ENCODE measurements at places on chromosomes 6 and 20. TPM values are rescaled to one million over a fixed set of nuclear protein-coding genes. Genes with fewer than 3 reads are reported as not detected.

The MYH7B gene
- total RNA-seq, result 0.13 TPM

DNA sequence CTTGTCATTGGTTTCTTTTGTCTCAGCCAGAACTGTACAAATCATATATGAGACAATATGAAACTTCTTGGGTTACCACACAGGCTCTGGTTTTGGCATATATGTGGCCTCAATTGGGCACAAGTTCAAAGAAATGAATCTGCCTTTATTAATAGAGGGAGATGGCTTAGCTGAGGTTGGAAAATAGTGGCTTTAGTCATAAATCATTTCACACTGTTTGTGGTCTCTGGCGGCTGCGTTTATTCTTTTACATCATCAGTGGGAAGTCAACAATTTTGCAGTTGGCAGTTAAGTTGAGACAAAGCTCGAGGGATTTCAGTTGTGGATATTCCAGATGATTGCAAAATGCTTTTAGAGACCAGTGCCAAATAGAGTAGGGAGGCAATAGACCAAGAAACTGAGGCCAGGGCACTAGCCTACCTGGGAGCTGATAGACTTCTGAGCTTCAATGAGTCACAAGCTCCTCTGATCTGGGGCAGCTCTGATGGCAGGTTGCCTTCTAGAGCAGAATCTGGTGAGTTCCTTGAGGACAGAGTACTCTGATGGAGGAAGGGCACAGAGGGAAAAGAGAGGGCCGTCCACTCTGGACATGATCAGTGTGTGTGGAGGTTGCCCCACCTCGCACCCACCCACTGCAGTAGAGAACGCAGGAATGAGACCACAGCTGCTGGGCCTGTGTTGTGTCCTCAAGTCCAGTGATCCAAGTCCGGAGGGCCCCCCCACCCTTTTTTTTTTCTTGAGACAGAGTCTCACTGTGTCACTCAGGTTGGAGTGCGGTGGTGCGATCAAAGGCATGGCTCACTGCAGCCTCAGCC is 73.5 kb downstream of the ARMC2 start:
- no peak for DNase-seq

DNA sequence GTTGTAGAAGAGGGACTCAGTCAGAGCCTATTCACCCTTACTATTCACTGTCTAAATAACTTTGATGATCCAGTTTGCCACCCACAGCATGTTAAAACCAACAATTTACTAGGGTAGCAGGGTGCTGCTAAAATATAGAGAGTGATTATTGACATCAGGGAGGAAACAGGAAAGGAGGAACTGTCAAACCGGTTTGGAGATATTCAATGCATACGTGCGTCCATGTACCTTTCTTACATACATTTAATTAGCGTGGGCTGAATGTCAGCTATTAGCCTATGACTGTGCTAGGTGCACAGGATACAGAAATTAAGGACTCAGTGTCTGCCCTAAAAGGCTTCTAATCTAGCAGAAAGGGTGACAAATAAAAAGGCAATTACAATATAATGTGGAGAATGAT is 57.2 kb downstream of the IL20RA start:
- no peak for DNase-seq

DNA sequence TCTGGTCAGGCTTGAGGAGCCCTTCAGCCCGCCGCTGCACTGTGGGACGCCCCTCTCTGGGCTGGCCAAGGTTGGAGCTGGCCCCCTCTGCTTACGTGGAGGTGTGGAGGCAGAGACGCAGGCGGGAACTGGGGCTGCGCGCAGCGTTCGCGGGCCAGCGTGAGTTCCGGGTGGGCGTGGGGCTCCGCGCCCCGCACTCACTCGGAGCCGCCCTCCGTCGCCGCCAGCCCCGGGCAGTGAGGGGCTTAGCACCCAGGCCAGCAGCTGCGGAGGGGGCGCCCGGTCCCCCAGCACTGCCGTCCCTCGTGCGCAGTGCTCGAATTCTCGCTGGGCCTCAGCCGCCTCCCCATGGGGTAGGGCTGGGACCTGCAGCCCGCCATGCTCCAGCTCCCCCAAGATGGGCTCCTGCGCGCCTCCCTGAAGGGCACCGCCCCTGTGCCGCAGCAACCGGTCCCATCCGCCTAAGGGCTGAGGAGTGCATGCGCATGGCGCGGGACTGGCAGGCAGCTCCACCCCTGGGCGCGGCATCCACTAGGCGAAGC is 695.9 kb downstream of the EPHA7 start:
- no peak for DNase-seq

DNA sequence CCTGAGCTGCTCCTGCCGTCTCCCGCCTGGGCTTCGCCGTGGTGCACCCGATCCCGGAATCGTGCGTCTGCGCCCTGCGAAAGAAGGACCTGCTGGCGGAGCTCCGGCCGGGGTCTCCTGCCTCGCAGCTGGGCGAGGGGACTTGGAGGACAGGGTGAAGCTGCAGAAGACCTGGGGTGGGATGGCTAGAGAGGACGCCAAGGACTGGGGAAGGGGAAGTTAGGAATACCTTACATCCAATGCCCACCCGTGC is 150.2 kb downstream of the PRL start:
- no peak for DNase-seq

The FERMT1 gene
- 0.07 TPM for total RNA-seq

GRCh38 chr6:53214172-53214571 is 65.5 kb upstream of the GCM1 start:
- no peak for DNase-seq

GRCh38 chr20:11626551-11626950 is 291.1 kb upstream of the BTBD3 start:
- DNase-seq, result no peak

DNA sequence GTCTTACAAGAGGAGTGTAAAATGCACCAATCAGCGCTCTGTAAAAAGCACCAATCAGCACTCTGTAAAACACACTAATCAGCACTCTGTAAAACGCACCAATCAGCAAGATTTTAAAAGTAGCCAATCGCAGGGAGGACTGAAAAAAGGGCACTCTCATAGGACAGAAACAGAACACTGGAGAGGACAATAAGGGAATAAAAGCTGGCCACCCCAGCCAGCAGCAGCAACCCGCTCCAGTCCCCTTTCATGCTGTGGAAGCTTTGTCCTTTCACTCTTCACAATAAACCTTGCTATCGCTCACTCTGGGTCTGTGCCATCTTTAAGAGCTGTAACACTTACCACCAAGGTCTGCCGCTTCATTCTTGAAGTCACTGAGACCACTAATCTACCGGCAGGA is 1.7 kb upstream of the AIG1 start:
- DNase-seq, result no peak

The OR11A1 gene
- not detected for total RNA-seq

- no peak for DNase-seq
Observed at GRCh38 chr20:54140067-54140466, 33.7 kb downstream of the CYP24A1 start.

DNA sequence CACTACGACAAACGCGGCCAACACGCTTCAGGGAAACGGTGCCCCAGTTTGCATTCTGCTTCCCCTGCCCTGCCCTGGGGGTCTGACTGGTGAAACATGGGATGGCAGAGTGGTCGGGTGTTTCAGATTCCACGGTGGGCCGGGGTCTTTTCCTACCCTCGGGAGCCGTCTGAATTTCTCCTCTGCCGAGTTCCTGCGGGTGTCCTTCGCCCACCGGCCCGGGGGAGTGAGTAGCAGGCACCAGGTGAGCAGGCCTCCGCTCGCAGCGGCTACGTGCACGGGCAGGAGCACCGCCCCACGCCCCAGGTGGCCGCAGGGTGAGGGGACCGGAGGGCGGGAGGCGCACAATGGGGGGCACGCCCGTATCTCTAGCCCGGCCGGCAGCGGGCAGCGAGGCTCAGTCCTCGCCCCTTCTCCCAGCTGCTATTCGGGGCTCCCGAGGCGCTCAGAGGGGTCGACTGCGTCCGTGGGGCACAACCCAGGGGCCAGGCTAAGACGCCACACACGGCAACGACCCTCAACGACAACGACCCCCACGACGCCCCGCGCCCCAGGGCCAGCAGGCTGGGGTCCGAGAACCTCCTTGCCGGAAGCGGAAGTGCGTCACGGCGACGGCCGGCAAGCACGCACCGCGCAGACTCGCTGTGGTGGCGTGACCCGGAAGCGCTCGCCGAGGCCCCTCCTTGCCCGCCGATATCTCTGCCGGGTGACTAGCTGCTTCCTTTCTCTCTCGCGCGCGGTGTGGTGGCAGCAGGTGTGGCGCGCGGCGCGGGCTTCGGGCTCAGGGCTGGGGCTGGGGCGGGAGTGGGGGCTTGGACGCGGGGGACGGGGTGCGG is at the start of gene RPS21:
TSS of gene RPS21 (plus strand) at position 721 of the 836 bp plus-strand sequence. CDS start 236 bp downstream, outside the sequence.
- peak; percentile 91 for DNase-seq

GRCh38 chr6:163716690-163717089 is 302.2 kb downstream of the QKI start:
- no peak for DNase-seq

- no peak for DNase-seq
Observed at GRCh38 chr6:135044639-135045038, 10.0 kb downstream of the HBS1L start.

- no peak for DNase-seq
Observed at GRCh38 chr20:59819496-59820203, 113.8 kb downstream of the SYCP2 start.

DNA sequence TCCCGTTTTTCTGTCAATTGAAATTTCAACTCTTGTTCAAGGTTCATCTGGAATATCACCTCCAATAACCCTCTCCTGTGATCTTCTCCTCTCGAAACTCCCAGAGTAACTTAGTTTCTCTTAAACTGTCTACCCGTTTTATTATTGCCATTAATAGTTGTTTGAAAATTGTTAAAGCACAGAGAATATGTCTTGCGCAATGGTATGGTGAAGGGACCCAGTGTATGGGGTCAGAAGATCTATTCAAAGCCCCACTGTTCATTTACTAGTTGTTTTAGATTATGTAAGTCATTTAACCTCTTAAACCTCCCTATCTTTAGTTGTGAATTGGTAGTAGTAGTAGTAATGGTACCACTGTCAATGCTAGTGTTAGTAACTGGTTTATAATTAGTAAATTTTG is 6.2 kb upstream of the TAB2 start:
- no peak for DNase-seq

DNA sequence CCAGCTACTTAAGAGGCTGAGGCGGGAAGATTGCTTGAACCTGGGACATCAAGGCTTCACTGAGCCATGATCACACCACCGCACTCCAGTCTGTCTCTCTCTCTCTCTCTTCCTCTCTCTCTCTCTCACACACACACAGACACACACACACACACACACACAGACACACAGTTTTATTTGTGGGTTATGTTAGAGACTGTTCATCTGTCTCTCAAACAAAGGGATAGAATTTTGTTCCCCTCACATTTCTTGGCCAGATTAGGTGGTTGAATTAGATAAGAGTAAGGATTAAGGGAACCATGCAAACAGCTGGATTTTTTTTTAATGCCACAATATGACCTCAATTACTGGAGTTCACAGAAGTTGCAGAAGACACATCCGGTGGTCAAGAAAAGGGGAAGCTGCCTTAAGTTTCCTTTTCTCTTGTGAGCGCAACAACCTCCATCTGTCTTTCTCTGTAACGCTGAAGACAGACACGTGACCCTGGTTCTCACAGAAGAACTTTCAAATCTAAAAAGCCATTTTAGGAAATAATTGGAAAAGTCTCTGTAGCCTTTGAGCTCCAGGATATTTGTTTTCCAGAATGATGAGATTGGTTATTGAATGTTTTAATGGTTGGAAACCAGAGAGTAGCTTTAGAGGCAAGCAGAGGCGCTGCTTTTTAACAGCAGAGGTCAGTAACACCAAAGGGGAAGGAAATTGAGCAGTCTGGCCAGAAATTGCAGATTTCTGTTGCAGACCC is 32.9 kb upstream of the LGSN start:
- no peak for DNase-seq

DNA sequence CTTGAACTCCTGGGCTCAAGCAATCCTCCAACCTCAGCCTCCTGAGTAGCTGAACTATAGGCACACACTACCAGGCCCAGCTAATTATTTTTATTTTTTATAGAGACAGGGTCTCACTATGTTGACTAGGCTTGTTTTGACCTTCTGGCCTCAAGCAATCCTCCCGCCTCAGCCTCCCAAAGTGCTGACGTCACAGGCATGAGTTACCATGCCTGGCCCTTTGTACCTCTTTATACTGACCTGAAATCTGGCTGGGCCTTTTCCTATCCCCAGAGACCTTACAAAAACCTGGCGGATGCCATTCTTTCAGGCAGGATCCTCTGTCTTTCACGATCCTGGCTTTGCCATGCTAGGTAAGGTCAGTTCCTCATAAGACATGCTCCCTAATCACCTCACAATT is 11.5 kb downstream of the WFDC3 start:
- no peak for DNase-seq

DNA sequence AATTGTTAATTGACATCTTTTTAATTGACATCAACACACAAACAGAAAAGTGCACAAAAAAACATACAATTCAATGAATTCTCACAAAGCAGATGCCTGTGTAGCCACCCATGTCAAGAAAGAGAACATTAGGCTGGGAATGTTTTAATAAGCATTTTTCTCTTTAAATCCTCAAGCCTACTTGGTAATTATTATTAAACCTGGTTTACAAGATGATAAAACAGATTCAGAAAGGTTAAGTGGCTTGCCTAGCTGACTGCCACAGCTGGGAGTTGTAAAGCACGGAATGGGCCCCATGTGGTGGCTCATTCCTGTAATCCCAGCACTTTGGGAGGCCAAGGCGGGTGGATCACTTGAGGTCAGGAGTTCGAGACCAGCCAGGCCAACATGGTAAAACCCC is 90.0 kb upstream of the AKAP12 start:
- no peak for DNase-seq

DNA sequence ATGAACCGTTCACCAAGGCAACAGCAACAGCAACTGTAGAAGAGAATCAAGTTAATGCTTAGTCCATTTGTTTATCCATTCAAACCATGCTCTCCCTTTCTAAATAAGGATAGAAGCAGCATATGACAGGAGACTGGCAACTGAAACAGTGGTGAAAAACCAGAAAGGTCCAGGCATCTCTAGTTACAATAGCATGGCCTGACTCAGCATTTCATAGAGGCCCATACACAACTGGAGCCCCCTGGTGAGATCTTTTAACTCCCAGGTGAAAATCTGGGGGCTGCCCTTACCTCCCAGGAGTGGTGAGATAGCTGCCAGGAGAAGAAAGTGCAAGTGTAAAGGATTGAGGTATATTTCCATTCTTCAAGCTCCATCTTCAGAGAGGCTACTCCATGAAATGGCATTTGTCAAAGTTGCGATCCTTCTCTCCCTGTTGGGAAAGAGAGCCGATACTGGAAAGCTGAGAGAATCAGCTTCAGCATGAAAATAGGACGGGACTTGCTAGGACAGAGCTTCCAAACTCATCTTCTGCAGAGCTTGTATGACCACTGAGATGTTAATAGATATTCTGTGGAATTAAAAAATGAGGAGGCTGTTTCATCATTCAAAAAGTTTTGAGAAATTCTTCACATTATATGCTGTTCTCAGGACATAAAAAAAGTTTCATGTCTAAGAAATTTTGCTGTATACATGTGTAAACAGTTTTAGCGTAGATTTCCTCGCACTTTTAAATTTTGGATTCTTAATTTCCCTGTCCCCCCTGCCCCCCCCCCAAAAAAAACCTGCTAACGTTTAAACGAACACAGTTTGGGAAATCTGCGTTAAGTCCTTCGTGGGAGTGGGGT is 10.9 kb upstream of the SLC2A12 start:
- peak; percentile 56 for DNase-seq

The RIMS1 gene
- total RNA-seq, result not detected

- no peak for DNase-seq
Observed at GRCh38 chr20:1841554-1842140, 53.6 kb upstream of the SIRPA start.

Measured in K562 (cell line).